HS-27A (cell line): ENCODE measurements at places on chromosomes 4 and X.
A peak's percentile ranks its signal among the peaks of the same experiment; 100 is the strongest.

DNA sequence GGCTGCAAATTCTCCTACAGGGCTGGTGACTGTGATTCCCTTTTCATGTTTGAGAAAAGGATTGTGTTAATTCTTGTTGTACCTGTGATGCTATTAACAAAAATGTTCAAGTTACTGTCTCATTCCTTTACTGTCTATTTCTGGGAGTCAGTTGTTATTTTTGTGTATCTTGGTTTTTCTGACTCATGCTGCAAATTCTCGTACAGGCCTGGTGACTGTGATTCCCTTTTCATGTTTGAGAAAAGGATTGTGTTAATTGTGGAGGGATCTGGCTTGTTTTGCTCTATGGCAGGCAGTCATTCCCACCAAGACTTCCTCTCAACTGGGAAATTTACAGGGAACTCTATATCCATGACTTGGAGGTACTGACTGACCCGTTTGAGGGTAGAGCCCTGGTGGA is 693.4 kb upstream of the INTU start:
- DNase-seq = no peak

GRCh38 chrX:23114241-23114640 is 114.5 kb downstream of the DDX53 start:
- no peak for DNase-seq

DNA sequence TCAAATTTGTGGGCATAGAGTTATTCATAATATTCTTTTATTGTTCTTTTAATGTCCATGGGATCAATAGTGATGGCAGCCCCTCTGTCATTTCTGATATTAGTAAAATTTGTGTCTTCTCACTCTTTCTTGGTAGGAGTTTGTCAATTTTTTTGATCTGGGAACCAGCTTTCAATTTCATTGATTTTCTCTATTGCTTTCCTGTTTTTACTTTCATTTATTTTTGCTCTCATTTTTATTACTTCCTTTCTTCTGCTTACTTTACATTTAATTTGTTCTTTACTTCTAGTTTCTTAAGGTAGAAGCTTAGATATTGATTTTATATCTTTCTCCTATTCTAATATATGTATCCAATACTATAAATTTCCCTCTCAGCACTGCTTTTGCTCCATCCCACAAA is 40.7 kb downstream of the AWAT2 start:
- no peak for DNase-seq

- no peak for DNase-seq
Observed at GRCh38 chrX:71634366-71634765, 16.1 kb upstream of the CXCR3 start.

DNA sequence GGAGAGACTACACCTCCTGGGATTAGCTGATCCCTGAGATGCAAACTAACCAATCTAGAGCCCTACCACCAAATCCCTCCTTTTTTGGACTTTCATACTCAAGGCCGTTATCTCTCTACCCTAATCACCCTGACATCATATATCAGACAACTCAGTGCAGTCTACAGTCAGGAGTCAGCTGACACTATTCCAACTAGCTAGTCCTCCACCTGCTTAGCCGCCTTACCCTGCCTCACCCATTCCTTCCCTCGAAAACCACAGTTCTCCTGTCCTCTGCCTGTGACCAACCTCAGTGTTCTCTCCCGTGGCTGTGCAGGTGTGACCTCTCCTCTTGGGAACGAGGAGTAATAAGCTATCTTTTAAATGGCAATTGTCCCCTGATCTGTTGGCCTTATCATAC is 1.8 kb upstream of the PPEF2 start:
- DNase-seq = no peak

DNA sequence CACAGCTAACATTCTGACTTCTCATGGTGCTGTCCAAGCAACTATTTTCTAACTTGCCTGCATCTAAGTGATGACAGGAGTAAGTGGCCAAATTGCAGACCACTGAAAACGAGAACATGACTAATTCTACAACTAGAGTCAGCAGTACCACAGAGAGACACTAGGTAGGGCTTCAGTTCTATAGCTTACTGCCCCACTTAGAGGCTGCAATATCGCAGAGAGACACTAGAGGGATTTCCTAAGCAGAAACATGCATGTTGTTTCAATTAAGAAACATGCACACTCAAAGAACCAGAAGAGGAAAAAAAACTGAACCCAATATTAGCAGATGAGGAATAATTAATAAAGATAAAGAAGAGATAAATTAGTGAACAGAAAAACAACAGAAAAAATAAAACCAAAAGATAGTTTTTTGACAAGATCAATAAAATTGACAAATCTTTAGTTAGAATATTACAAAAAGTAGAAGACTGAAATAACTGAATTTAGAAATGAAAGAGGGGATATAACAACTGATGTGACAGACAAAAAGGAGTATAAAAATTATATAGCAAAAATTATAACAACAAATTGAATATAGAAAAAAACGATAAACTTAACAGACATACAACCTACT is 100.8 kb downstream of the SPIN4 start:
- peak; percentile 38 for DNase-seq

- peak; percentile 4 for DNase-seq
Observed at GRCh38 chrX:103197721-103198306, 17.1 kb upstream of the BEX4 start.

GRCh38 chr4:156560701-156561100 is 410.9 kb downstream of the PDGFC start:
- DNase-seq = no peak
